ENCODE measurements at places on chromosomes 7 and 10.

- DNase-seq, result no peak
These were observed 99.8 kb downstream of the TCF7L2 start for GRCh38 chr10:113049881-113050280.

DNA sequence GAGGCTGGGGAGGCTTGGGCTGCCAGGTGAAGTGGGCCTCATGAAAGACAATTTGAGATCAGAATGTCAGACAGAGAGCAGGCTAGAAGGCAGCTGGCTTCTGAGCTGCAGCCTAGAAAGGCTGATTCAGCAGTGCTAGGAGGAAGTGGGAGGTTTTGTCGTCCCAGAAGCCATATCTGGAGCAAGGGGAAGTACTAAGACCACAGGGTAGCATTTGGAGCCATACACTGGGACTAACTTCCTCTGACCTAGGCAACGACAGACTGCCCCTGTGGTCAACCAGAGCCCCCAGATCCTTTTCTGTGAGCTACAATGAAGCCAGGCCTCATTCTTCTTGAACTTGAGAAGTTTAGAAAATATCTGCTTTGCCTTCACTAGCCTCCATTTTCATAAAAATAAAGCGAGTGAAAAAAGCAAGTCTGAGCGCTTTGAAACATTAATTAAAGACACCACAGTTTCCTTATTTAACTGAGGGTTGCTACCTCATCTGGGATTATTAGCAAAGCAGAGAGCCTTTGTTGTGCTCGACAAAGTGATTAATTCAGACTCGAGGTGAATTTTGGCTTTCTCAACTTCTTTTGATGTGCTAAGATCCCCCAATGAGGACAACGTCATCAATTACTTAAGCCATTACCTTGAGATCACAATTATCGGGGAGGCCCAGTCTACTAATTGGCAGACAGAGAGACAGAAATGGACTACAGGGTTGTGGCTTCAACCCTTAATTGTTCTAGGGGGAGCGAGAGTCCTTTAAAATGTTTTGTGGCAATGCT, 26.6 kb downstream of the TBXAS1 start:
- DNase-seq, result no peak

- no peak for DNase-seq
These were observed 10.7 kb downstream of the HBP1 start for GRCh38 chr7:107179326-107180164.

DNA sequence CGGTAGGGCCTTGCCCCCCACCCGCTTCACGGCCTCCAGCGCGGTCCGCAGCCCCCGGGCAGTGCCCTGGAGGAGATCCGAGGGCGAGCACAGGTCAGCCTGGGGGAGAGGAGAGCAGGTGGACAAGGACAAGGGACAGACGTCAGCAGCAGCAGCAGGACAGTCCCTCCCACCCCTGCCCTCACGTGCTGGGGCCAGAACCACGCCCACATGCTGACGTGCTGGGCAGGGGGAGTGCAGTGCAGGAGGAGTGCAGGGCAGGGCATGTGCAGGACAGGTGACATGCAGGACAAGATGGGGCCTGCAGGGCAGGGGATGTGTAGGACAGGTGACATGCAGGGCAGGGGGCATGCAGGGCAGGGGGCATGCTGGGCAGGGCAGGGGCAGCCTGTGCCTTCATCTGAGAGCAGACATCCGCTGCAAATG, 1.5 kb upstream of the SAP25 start:
- DNase-seq, result no peak

DNA sequence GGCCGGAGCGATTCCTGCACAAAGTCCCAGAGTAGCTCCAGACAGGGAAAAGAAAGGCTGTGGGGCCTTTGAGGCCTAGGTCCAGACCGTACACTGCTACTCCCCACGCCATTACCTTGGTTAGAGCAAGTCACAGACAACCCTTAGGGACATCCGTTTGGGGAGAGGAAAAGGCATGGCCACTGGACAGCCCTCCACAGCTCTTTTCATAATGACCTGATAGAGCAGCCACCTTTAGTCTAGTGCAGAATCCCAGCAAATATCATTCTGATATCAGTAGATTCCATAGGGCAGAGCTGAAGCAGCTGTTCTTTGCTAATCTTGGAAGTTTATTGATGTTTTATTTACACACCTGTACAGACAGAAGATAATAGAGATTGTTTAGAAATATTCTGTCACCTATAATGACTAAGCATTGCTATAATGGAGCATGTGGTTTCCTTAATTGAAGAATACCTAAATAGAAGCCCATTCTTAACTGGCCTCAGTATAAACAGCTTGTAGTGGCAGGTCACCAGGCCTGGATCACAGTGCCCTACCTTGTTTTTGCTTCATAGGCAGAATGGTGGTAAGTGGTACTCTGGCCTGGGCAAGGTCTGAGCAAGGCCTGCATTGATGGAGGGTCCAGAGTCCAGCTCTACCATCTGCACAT, 27.9 kb downstream of the OGDH start:
- DNase-seq, result no peak

DNA sequence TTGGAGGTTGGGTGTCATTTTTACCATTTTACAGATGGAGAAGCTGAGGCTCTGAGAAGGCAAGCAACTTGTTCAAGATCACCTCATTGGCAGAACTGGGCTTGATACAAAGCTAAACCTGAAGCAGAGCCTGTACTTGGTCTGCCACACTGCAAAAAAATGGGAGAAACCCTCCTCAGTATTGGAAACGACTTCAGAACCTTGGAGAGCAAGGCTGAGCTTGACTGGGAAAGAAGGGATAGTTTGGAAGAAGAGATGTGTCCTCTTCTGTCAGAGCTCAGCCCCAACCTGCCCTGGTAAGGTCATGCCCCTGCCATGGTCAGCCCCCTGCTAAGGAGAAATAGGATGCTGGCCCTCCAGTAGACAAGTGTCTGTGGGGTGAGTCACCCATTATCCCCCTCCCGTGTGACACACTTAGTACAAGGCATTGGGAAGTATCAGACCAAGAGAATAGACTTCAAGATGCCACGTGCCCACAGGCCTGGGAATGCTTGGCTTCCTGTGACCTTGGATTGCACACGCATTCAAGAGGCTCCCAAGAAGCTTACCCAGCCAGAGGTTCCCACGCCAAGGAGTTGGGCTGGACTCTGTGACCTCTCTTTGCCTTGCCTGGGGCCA, 56.2 kb upstream of the SMNDC1 start:
- no peak for DNase-seq

GRCh38 chr10:47147186-47147585, 152.8 kb upstream of the GDF10 start:
- DNase-seq, result no peak

- no peak for DNase-seq
These were observed 230.9 kb downstream of the DOCK4 start for GRCh38 chr7:111975346-111975745.

DNA sequence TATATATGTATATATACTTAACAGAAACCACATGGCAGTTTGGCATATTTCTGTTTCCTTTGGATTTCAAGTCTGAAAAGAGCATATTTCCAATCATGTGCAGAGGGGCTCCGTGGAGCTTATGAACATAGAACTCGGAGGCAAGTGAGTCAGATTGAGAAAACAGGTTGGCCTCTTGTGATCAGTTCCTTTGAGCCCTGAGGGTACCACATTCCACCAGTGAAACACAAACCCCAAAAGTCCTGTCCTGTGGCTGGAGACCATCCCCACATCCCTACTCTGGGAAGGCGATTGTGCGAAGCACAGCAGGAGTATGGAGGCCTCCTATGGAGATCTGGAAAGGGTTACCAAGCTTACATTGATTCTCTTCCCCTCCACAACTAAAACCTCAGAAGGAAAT, 196.7 kb upstream of the TMEM72 start:
- DNase-seq, result no peak

GRCh38 chr10:46227571-46227935, 59.2 kb upstream of the ANTXRL start:
- DNase-seq, result no peak

- no peak for DNase-seq
These were observed 96.4 kb downstream of the MKI67 start for GRCh38 chr10:128029731-128030369.

- DNase-seq, result no peak
These were observed 3.4 kb downstream of the AOC1 start for GRCh38 chr7:150855476-150856302.

GRCh38 chr10:89078724-89079672, 88.4 kb downstream of the FAS start:
- no peak for DNase-seq

GRCh38 chr7:75823198-75823910, 9.7 kb upstream of the CCL24 start:
- no peak for DNase-seq

DNA sequence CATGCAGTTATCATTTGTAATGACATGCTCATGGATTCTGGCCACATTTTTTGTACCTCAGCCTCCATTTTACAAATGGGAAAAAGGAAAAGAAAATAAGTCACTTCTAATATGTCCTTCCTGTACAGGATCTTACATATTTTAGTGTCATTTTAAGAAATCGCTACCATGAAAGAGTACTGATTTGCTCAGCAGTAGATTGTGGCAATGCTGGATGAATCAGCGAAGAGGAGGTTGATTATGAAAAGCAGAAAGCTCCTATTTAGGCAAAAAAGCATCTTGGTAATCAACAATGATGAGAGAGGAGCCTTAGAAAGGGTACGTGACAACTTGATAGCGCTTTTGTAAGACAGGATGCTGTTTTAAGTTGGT, 522.9 kb downstream of the PARD3 start:
- no peak for DNase-seq

DNA sequence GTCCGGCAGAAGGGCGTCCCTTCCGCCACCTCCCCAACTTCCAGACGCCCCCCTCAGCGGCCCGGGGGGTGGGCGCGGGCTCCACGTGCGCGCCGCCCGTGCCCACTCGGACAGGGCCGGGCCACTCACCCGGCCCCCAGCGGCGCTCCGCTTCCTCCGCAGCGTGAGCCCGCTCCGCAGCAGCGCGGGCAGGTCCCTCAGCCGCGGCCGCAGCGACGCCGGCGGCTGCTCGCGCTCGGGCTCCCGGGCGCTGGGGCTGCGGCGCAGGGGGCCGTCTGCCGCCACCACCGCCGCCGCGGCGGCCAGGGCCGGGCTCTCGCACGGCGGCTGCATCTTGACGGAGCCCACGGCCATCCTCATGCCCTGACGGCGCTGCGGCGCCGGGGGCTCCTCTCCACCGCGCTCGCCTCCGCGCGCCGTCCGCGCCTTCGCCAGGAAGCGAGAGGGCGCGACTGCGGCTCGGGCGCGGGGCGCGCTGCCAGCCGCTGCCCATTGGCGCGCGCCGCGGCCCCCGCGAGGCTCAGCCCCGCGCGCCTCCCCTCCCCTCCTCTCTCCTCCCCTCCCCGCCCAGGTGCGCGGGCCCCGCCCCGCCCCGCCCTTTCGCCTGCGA, at the start of gene RAPGEF5:
Gene RAPGEF5 (minus strand): TSS at position 454 of the 610 bp plus-strand sequence. CDS start 94 bp downstream, at position 360.
- peak; percentile 89 for DNase-seq

DNA sequence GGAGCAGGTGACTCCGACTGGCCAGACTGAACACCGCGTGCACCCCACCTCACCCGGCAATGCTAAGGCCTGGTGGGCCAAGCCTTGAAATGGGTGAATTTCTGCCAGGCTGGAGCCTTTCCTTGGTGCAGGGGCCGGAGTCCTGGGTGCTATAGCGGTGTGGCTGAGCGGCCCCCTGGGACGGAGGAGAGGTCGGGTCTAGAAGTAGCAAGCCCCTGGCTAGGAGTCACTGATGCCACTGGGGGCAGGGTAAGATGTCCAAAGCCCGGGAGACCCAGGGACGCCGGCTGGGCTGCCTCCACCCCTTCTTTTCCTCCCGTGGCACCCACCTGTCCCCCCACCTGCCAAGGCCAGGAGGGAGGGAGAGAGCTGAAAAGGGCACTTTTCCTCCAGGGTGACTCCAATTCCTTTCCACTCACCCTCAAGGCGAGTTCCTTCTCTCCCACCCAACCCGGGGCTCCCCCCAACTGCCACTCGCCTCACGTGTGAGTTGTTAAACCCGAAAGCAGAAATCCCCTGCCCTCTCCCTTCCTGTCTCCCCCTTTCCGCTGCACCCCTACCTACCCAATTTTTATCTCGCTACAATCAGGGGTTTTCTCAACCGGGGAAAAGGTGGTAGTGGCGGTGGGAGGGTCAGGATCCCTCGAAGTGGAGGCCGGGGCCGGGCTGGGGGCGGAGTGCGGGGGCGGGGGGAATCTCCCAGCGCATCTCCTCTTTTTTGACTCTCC, 6.0 kb upstream of the GATA3 start:
- no peak for DNase-seq

GRCh38 chr7:2515424-2516193, 4.0 kb upstream of the LFNG start:
- DNase-seq, result no peak

DNA sequence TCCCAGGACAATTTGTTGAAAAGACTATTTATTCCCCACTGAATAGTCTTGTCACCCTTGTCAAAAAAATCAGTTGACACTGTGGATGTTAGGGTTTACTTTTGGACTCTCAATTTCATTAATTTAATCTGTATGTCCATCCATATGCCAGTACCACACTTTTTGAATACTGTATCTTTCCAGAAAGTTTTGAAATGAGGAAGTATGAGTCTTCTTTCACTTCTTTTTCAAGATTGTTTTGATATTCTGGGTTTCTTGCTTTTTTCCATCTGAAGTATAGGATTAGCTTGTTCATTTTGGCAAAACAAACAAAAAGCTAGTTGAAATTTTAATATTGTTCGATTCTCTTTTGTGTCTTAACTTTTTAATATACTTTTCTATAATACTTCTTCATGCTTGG, 21.7 kb downstream of the KLHDC10 start:
- DNase-seq, result no peak

DNA sequence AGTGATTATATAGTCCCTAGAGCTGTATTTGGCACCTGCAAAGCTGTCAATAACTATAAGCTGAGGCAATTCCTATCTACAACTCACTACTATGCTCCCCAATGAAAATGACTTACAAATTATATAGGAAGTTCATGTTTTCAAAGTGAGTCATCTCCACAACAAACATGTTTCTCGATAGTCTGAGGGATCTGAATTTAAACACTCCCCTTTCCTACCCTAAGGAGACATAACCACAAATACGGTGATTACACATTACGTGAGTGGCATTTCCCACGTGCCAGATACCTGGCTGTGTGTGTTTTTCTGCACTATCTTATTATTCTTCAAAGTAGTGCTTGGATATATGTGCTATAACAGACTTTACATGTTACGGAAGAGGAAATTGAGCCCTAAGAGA, 122.5 kb upstream of the C1QL3 start:
- no peak for DNase-seq

GRCh38 chr7:95925971-95926370, 153.6 kb downstream of the DYNC1I1 start:
- no peak for DNase-seq

GRCh38 chr10:69861251-69862240, 59.8 kb downstream of the COL13A1 start:
- peak; percentile 21 for DNase-seq

DNA sequence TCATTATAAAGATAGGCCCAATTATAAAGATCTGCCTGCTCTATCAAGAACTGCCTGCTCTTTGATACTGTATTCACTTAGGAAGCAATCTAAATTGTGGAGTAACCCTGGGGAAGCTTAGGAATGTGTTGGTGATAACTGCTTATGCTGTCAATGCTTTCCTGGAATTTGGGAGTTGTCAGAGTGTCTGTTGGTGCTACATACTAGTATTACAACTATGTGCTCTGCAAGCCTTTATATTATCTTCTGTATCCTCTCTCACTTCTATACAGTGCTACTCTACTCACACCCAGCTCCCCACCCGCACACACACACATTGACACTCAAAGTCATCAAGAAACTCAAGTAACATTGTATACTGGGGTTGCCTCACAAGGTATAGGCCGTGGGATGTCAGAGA, 6.1 kb downstream of the ZNF277 start:
- DNase-seq, result no peak

GRCh38 chr10:20885678-20886077, 11.4 kb downstream of the NEBL start:
- DNase-seq, result no peak

- DNase-seq, result no peak
These were observed 664 bp downstream of the FMC1 start for GRCh38 chr7:139341776-139342226.
